ENCODE measurements at places on chromosomes 11 and 22.

DNA sequence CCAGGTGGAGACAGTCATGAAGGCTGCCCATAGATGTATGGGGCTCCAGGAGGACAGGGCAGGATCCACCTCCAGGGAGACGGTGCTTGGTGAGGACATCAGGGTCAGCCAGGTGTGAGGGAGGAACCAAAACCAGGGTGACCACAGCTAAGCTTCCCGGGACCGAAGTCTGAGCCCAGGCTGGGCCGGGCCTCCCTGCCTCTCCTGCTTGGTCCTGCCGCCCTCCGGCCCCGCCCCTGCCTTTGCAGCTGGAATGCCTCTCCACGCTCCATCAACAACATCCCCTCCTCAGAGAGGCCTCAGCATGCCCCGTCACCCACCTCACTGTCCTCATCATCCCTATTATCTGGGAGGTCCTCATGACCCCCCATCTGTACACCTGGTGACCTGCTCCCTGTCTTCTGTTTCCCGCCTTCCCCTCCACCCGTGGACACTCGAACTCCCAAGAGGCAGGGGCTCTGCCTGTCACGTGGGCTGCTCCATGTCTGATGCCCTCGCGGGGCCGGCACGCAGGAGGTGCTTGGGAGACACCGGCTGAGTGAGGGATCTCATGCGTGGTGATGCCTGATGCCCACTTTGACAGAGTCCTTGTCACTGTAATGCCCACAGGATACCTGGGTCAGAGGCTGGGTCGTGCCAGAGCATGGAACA is 59.4 kb downstream of the RTL6 start:
- no peak for DNase-seq

- no peak for DNase-seq
Measured at GRCh38 chr11:125210066-125210465, 45.5 kb downstream of the PKNOX2 start.

GRCh38 chr11:133865466-133865865 is 20.2 kb upstream of the SPATA19 start:
- DNase-seq: no peak

DNA sequence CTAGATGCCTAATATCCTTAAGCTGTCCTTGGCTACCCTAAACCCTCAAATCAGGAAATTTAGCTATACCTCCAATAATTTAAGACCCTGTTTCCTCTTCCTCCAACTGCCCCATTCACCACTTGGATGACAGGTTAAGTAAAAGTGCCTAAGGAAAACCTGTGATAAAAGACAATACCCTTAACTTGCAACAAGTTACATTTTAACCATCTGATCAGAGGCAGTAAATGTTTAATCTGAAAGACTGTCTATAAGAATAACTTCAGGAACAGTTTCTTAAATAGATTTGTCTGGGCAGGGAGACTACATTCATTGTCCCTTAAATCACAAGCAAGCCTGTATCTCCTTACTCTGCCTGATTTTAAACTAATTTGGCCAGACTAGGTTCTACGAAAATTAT is 129.1 kb downstream of the APOL5 start:
- no peak for DNase-seq

GRCh38 chr22:39298241-39298987 is 21.0 kb downstream of the RPL3 start:
- no peak for DNase-seq

DNA sequence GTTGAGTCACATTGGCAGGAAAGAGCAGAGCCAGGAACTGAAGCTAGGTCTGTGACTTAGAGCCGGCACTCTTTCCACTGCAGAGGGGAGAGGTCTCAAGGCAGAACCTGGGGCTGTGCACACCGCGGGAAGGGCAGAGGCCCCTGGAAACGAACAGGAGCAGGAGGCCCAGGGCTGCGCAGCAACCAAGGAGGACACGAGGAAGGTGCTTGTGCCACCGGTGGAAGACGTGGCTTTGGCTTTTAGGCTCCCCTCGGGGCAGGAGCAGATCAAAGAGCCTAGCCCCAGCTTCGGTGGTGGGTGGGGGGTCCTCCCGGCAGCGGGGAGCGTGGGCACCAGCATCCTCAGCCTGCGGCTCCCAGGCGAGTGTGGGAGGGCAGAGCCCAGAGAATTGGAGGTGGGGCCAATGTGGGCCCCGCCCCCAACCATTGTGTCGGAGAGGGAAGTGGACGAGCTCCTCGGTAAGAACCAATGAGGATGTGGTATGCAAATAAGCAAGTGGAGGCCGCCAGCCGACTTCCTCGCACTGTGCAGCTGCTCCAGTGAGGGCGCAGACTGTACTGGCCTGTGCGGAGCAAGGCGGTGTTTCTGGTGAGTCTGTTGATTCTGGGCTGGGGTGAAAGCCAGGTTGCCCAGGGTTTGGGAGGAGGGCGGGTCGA is at the start of gene CCDC116:
CCDC116 (plus strand) TSS at position 524 of the 659 bp plus-strand sequence. CDS start 422 bp downstream, outside the sequence.
- DNase-seq: no peak

- no peak for DNase-seq
Measured at GRCh38 chr11:31131760-31132159, 237.8 kb downstream of the DCDC1 start.

GRCh38 chr11:10597877-10598351 is 29.4 kb upstream of the LYVE1 start:
- DNase-seq: no peak

- no peak for DNase-seq
Measured at GRCh38 chr22:41762980-41763779, 37.3 kb upstream of the CCDC134 start.

GRCh38 chr11:67027943-67028542 is 5.1 kb downstream of the SYT12 start:
- DNase-seq: no peak

DNA sequence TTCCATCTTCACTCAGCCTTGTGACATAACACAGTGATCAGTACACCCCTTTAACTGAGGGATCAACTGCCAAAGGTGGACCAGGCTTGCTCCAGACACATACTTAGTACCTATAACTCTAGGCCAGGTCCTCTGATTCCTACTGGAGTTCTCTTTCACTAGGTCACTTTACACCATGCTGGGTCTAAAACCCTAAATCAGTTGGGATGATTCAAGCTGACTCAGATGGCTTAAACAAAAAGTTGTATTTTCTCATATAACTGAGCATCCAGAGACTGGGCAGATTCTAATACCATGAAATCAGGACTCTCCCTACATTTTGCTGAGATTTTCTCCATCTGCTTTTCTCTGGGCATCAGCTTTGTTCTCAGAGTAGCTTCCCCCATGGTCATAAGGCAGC is 26.0 kb upstream of the FLI1 start:
- no peak for DNase-seq

DNA sequence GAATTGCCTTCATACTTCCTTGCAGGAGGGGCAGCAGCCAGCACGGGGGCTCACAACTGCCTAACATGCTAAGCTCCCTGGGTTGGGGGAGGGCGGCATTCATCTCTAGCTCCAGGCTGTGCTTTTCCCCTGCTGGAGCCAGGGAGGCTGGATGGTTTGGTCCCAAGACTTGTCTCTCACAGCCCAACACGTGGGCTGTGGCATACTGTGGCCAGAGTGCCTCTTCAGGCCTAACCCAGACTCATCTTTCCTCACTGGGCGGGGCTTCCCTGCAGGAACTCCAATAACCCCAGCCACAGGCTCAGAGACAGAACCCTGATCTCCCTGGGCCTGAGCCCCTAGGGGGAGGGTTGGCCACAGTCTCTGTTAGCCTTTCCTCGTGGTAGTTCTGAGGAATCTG is 121.9 kb upstream of the PLET1 start:
- DNase-seq: no peak

GRCh38 chr11:14021738-14022137 is 59.2 kb downstream of the SPON1 start:
- DNase-seq: no peak

GRCh38 chr11:12429155-12429554 is 51.8 kb downstream of the PARVA start:
- no peak for DNase-seq

DNA sequence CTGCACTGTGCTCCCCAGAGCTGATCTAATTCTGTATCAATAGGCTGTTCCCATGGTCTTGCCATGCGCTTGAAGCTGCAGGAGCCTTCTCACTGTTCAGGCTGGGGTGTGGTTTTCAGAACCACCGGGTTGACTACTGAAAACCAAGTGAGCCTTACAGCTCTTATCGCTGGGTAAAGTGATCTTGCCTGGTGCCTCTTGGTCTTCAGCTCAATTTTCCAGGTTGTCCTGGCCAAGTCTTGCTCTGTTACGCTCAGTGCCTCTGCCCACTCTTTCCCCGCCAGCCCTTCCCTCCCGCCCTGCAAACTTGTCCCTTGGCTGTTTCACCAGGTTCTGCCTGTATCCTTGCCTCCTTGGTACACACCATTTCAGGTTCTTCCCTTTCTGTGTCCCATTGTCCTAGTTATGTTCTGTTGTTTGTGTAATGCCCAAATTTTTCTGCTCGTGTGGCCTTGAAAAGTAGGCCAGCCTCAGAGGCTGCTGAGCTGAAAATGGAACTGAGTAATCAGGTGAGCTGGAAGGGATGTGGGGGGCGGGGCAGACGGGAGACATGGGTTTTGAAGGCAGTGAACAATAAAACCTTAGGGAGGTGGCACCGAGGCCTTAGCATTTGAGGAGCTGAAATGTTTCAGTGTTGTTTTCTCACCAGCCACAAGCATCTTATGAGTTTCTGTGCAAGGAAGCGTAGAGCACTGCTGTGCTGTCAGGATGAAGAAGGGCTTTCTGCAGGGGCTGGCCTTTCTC is 11.2 kb downstream of the PEX26 start:
- no peak for DNase-seq

DNA sequence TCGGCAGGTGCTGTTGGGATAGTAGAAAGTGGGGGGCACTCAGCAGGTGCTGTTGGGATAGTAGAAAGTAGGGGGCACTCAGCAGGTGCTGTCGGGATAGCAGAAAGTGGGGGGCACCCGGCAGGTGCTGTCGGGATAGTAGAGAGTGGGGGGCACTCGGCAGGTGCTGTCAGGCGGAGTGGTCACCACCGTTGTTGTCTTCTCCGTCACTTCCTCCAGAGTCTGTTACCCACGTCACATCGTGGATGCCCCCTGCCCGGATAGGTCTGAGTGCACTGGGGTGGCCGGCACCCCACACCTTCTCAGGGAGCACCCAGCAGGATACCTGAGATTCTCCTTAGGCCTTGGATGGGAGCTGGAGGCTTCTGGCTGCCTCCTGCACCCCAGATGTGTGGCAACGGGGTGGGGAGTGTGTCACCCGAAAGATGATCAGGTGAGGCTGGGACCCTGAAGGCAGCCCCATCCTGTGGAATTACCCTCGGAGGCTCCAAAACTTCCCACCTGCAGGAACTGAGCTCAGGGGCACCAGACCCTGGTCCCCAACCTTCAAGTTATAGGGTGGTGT is 24.1 kb upstream of the KRTAP5-7 start:
- DNase-seq: no peak

GRCh38 chr22:38071421-38072321 is 12.3 kb downstream of the SLC16A8 start:
- DNase-seq: no peak

DNA sequence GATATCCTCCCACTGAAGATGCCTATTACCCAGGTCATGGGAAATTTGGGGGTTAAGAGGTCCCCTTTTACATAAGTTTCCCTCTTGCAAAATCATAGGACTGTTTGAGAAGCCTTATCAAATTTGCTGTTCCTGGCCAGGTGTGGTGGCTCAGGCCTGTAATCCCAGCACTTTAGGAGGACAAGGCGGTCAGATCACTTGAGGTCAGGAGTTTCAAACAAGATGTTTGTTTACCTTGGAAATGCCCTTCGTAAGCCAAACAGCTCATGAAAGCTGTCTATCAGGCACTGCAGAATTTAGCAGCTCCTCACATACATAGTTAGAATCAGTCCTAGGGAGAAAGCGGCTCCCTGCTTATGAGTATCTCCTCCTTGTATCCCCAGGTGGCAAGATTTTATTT is 4.9 kb upstream of the EI24 start:
- no peak for DNase-seq

DNA sequence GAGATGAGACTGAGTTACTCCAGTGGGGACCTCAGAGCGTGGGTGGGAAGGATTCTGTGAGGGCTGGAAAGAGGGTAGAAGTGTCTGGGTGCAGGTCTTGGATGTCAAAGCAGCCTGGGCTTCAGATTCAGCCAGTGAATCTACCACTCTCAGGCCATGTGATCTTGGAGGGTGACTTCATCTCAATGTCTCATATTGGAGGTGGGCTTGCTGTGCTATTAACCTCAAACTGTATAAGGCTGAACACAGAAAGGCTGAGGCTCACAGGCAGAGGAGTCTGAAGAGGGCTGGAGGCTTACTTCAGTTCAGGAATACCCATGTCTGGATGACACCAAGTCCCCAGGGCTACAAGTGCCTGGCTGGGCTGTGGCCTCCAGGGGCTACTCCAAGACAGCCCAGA is 63.4 kb downstream of the CSNK2A3 start:
- DNase-seq: no peak

- no peak for DNase-seq
Measured at GRCh38 chr11:58719406-58720117, 12.2 kb downstream of the GLYAT start.

DNA sequence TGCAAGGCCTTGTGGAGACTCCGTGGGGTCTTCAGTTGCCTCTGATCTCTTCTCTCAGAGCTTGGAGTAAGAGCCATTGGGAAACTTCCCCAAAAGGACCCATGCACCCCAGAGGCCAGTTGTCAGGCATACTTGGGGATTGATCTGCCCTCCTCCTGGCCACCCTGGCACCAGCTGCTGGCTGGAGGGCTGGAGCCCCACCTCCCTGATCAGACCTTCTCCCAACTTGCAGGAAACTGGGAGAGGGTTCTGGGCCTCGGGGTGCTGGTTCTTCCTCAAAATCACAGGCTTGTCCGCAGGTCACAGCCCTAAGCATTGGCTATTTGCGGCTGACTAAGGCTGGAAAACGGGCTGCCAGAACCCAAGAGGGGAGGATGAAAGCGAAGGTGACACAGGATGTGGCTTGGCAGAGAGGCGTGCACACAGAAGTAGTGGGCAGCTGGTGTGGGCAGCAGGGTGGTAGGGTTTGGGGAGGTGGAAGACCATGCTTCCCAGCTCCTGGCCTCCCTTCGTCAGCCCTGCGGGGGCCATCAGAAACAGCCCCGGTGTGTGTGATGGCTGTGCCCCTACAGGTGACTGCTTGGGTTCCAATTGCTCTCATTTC is 1.3 kb upstream of the DGKZ start:
- no peak for DNase-seq

GRCh38 chr11:44985721-44986120 is 35.0 kb upstream of the TP53I11 start:
- no peak for DNase-seq

- DNase-seq: no peak
Measured at GRCh38 chr11:4680341-4680740, 17.3 kb downstream of the OR51E2 start.

DNA sequence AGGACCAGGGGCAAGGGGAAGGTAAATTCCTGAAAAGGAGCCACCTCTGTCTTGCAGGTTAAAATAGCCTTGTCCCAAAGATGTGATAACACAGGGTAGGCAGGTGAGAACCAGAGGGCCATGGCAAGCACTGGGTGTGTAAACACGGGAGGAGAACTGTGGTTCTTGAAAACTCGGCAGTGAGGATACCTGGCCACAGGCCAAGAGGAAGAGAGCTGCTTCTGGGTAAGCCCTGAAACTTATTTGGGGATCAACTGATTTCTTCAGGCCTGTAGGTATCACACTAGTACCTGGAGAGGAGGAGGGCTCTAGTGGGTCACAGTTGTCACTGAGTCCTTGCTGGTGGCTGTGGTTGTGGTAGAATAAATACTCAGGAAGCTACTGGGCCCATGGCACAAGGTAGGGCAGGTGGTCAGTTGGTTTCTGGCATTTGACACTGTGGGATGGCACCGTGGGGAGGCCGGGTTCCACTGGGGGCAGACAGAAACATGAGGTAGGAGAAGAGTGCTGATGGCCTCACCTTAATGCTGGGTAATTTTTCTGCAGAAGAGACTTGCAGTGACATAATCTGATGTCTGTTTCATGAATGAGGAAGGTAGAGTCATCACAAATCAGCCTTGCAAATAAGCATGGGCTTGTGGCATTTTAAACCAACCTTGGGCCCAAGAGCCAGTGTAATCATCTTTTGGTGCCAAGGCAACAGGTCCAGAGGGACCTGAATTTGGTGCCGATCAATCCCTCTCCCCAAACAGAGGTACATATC is 22.0 kb downstream of the AMPD3 start:
- no peak for DNase-seq

Measured in stimulated activated CD8-positive, alpha-beta memory T cell treated with anti-CD3 and anti-CD28 coated beads, Interleukin-7, amount 100 ng/mL, for 1 hour (primary cell).